ENCODE measurements at places on chromosomes 3 and 15. TPM values are rescaled to one million over a fixed set of nuclear protein-coding genes. Genes with fewer than 3 reads are reported as not detected.

Gene HYAL1
- 4.2 TPM for polyA plus RNA-seq

Gene GRAMD2A
- 1.1 TPM for polyA plus RNA-seq

Gene SNTN
- polyA plus RNA-seq = not detected

Gene MINAR1
- polyA plus RNA-seq = 0.11 TPM

Gene RCN2
- polyA plus RNA-seq = 27.1 TPM

Gene SPTBN5
- polyA plus RNA-seq = 2.7 TPM

Gene ZIC4
- not detected for polyA plus RNA-seq

Gene EPHB1
- 0.04 TPM for polyA plus RNA-seq

Gene MYO1E
- 39.6 TPM for polyA plus RNA-seq

Gene OIP5
- 3.1 TPM for polyA plus RNA-seq

Data from esophagus (tissue), 2 donors.